SW480 (cell line): ENCODE measurements at places on chromosomes 16 and 17.
A peak's percentile ranks its signal among the peaks of the same experiment; 100 is the strongest.

DNA sequence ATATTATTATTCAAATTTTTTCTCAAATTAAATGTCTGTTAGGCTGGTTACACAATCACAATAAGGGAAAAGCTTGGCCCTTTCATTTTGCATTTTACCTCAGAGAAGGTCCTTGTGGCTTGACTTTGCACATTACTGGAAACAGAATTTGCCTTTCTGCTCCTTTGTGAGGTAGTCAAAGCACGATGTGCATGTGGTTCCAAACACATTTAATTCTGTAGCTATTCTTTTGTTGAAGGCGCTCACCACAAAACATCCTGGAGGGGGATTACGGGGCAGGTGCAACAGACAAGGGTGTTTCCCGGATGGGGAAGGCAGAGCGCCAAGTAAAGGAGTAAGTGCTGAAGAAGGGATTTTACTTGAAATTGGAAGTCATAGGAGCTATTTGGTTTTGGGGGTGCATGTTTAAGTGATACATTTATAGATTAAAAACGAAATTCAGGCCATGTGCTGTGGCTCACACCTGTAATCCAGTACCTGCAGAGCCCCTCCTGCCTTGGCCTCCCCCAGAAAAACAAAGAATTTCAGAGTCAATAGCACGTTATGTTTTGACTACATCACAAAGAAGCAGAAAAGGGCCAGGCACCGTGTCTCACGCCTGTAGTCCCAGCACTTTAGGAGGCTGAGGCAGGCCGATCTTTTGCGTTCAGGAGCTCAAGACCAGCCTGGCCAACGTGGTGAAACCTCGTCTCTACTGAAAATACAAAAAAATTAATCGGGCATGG lies 31.2 kb upstream of the TENT4B start:
- DNase-seq = no peak

DNA sequence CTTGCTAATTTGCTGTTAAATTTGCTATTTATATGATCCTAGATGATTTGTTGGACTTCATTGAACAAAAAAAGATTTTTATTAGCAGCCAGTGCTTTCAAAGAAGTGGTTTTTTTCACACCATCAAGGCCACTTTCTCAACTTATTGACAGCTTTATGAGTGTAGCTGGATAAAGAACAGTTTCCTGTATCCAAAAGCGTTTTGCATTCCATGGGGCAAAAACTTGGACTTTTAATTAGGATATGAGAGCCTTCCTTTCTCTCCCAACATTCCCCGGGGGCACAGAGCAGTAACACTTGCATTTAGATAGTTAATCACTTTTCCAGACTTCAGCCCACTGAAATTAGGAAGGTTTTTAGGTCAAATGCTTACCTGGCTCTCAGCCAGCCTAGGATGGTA lies 177.1 kb upstream of the ELAC2 start:
- DNase-seq = no peak

GRCh38 chr17:18980682-18981334 lies 23.8 kb downstream of the FAM83G start:
- DNase-seq = no peak

DNA sequence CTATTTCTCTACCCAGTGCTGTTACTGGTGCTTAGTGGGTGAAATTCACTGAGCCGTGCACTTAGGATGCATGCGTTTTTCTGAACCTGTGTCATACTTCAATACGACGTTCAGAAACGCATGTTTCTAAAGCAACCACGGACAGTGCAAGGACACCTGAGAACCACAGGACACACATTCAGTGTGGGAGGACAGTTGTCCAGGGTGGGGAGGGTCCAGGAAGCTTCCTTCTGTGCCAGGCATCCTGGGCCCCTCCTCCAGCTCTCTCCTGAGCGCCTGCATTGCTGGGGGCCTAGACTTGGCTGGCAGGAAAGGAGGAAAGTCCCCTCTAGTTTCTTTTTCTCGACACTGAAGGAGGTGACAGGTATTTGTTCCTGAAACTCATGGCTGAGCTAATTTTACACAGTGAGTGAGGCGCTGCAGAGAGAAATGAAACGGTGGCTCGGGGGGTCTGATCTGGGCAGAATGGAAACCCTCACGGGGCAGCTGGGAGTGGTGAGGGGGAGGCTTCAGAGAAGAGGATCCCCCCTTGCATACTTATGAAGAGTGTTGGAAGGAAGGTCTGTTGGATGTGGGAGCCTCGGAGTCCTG lies 89.9 kb downstream of the IRF8 start:
- DNase-seq = no peak

- peak; percentile 21 for DNase-seq
Observed at GRCh38 chr16:85369741-85370528, 243.2 kb upstream of the GSE1 start.

DNA sequence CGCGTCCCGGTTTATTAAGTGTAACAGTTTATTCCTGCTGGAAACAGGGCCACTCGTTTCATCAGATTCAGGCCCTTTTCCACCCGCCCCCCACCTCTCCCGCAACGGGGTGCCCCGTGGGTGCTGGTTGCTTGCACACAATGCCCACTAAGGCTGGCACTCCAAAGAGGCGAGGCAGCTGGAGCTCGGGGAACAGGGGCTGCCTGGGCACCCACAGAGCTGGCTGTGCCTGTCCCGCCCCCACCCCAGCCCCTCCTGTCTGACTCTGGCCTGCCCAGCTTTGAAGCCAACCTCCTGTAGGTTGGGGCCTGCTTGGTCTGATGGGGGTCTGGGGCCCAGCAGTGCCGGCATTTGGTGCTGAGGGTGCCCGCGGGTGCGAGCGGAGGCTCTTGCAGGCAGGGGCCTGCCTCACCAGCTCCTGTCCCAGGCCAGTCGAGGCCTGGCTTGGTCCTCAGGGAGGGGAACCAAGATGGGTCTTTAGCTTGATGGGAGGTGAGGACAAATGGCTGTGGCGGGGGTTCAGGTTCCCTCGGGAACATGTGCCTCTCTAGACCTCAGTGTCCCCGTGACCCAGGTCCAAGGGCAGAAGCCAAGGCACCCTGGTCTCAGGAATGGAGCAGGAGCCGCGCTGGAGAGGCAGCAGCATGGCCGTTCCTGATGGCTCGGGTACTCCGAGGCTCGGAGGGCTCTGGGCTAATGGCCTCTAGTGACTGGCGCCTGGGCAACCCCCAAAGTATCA lies 20.1 kb downstream of the MYBBP1A start:
- DNase-seq = no peak

DNA sequence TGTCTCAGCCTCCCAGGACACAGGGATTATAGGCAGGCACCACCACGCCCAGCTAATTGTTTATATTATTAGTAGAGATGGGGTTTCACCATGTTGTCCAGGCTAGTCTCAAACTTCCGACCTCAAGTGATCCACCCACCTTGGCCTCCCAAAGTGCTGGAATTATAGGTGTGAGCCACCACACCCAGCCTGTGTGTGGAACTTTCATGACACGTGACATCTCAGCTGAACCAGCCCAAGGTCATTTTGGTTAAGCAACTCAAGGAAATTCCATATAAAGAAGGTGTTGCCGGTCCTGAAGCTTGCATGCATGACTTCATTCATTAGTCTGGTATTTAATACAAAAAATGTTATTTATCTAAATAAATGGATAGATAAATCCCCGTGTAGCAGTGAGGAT lies 145.5 kb downstream of the AXIN2 start:
- no peak for DNase-seq

- DNase-seq = no peak
Observed at GRCh38 chr17:58328195-58329034, at the start of gene TSPOAP1. TSS of gene TSPOAP1 (minus strand) at chr17:58328795. CDS start at chr17:58327920, 875 bp downstream.

- DNase-seq = no peak
Observed at GRCh38 chr17:82403662-82404660, 14.2 kb upstream of the HEXD start.

- no peak for DNase-seq
Observed at GRCh38 chr16:4372578-4373355, 1.1 kb downstream of the VASN start.

DNA sequence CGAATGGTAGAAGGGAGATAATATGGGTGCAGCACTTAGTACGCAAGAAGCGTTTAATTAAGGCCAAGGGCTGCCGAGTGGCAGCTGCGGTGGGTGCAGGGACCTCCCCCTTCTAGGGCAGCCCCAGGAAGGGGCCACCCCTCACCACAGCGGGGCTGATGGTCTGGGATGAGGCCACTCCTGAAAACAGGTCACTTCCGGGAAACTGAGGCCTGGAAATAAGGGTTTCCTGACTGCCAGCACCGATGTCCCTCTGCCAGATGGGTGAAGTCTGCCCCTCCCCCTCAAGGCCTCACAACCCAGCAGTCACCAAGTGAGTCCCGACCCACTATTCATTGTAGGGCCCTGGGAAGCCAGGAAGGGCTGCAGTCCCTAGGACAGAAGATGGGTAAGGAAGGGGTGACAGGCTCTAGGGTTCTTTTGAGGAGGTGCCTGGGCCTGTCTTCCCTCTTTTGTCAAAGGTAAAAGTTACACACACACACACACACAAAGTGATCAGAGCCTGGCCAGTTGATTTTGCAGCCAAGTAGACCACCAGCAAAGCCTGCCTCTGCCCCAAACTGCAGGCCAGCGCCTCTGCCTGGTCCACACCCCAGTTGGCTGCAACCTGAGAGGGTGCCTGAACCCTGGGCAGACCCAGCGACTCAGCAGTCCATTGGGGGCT lies 12.5 kb downstream of the SREBF1 start:
- DNase-seq = no peak

DNA sequence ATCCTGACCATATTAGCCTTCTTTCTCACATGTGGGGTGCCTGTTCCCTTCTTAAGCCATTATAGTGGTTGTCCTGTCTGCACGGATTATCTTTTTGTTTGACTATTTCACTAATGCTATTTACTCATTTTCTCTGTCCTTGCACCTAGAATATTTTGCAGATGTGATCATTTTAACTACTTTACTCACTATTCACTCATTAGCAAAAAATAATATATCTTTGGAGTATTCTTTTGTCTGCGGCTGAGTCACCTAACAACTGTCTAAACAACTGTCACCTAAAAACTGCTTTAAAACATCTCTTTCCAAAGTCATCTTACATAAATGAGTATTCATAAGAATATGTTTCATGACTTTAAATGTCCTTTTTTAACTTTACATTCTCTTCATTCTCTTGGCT lies 87.4 kb downstream of the KCNJ2 start:
- DNase-seq = no peak

DNA sequence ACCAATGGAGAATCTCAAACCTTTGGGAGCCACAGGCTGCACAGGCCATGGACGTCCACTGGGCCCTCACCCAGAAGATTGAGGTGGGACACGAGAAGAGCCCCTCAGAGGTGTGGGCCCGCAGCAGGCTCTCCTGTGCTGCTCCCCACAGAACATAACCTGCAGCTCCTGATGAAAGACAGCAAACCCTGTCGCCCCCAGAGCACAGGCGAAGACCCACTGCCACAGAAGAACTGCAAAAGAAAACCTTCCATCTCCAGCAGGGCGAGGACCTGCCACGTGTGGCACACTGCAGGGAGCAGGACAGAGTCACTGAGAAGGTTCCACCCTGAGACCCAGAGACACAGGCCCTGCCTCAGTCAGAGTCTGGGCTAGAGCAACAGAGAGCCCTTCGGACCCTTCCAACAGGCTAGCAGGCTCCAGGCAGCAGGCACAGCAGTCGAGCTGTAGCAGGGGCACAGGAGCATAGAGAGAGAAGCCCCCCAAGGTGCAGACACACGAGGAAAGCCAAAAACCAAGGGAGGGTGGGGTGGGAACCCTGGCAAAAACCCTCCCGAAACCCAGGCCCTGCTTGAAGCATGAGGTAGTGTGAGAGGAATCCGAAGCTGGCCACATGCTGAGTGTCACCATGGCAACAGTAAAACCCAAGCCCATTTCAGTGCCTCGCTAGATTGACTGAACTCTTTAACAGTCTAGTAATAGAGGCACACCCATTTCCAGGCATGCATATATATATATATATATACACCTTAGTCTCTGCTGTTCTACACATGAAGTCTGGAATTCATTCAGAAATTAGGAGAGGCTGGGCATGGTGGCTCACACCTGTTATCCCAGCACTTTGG lies 60.0 kb upstream of the CHMP6 start:
- peak; percentile 73 for DNase-seq

DNA sequence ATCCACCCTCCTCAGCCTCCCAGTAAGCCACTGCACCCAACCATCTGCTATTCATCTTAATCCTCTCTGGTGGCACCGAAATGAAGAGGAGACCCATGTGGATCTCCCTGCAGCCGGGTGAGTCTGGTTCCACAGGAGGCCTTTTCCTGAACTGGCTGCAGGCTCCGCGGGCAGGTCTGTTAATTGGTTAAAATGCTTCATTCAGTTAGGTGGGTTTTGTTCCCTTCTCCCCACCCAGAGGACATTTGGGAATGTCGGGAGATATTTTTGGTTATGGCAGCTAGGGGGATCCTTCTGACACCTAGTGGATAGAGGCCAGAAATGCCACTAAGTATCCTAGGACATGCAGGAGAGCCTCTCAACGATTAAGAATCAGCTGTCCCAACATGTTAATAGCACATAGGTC lies 16.7 kb downstream of the C16orf54 start:
- DNase-seq = peak; percentile 56

- DNase-seq = no peak
Observed at GRCh38 chr17:46991617-46992016, 12.6 kb upstream of the RPRML start.

DNA sequence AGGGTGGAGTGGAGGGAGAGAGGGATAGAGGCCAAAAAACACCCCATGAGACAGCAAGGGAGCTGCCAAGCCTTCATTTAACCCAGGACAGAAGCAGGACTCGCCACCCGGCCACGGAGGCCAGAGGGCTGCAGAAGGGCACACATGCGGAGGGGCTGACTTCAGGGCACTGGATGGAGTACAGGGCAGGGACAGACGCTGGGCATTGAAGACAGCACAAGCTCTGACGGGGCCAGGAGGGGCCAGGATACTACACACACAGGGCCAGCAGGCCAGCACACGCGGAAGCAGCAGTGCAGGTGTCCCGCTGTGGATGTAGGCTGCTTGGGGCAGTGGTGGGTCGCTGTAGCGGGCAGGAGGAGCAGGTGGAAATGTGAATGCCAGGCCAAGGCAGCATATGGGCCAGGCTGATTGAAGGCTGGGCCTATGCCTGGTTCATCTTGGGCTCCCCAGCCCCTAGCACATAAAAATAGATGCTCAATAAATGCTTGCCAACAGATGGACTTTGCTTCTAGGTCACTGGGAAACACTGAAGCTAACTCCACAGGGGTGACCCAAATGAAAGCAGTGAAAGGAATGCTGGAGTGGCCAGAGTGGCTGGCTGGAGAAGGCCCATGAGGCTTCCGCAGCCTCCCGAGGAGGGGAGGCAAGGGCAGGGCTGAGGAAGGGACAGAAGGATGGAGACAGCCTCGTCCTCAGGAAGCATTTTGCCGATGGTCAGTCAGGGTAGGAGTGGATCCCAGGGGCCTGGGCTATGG lies 61.6 kb downstream of the GNA13 start:
- DNase-seq = no peak

DNA sequence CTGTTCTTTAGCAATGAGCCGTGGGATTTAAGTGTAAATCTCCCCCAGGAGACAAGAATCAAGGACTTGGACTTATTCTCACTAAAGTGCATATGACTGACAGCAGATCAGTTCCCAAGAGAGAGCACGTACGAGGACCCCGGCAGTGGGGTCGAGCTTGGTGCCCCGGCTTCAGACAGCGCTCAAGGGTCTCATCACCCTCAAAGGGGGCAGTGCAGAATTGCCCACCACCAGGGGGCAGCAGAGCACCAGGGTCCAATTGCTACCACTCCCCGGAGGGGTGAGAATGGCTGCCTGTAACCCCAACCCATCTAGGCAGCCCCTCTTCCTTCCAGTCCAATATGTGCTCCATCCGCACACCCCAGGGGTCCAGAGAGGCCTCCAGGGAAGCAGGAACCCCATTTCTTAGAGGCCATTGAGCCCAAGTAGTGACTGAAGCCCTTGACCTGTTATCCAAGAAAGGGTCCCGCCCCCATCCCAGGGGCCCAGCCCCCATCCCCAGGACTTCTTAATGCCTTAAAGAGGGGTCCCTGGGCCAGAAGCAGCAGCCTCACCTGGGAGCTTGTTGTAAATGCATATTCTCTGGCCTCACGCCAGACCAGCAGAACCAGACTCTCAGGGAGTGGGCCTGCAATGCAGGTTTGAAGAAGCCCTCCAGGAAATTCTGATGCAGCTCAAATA lies 86.1 kb downstream of the ZDHHC7 start:
- no peak for DNase-seq
